ENCODE measurements at places on chromosomes 5 and 9.

DNA sequence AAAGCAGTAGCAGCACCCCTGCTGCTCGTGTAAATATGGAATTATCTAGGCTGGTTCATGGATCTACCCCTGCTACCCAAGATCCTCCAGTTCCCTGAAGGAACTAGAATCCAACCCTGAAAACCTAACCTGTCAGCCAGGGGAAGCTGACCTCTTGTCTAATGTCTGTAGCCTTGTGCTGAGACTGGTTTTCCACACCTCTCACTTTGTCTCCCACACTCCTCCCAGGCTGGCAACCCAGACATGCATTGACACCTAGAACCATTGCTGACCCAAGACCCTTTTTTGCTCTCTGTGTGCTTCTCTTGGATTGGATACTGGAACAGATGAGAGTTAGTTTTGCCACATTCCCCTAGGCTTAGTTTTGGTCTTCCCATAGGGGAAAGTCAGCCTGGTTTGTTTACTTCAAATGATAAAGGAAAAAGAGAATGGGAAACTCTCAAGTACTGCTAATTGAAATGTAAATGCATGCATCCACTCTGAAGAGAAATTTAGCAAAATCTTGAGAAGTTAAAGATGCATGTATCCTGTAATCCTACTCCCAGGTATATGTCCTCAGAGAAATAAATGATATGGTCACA is 36.6 kb upstream of the NR4A3 start:
- DNase-seq, result no peak

DNA sequence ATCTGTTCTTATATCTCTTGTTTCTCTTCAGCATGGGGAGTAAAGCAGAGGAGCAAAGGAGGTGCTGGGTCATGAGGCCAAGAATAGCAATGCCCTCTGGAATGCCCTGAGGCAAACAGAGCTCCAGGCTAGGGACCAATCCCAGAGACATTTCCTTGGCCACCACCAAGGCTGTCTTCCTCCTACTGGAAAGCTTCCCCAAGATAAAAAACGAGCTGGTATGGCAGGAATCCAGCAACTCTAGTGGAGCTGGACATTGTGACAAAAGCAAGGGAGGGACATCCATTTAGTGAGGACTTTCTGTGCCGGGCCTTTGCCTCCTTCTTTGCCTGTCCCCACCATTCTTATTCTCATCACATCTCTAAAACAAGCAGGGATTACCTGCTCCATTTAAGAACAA is 161.6 kb downstream of the ASTN2 start:
- no peak for DNase-seq

DNA sequence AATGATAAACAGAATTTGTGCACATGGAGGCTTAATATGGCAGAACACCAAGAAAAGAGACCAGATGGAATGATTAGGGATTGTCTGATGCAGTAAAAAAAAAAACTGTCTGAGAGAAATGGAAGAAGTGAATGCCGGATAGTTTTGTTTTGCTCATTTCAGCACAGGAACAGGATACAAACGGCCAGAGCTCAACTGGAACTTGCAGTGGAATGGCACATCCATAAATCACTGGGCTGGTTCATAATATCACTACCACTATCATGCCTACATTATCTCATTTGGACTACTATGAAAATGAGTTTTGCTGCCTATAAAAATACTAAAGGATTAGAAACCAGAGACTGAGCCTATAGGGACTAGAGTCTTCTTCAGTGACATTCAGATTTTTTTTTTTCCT is 9.7 kb downstream of the PTAR1 start:
- no peak for DNase-seq

DNA sequence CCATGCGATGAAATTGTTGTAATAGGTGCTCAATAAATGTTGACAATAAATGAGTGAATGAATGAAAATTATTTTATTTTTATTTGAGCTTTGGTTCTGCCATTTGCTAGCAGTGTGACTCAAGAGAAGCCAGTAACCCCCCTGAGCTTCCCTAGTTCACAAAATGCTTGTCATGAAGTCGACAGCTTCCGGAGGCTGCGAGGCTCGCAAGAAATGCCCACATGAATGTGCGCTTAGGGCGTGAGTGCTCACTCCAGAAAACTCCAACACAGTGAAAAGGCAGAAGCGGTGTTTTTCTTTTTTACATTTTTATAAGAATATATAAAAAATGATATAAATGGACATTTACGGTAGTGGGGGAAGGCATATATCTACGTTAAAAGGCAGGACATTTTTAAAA is 26.5 kb downstream of the CDKN2A start:
- no peak for DNase-seq

DNA sequence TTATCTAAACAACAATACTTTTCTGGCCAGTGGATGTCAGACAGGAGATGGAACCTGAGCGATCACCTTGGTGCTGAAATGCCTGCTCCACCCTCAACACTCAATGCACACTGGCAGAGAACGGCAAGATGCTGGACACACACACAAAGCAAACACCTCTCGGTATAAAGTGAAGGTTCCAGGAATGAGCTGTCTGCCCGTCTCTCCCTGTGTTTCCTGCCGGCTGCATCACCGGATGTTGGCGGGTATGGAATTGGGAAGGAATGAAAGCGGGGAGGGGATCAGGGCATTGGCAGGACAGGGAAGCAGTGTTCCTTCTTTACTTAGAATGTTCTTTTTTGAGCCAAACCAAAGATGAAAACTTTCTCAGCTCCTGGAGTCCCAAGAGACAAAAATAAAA is 59.2 kb downstream of the MED10 start:
- DNase-seq, result no peak

DNA sequence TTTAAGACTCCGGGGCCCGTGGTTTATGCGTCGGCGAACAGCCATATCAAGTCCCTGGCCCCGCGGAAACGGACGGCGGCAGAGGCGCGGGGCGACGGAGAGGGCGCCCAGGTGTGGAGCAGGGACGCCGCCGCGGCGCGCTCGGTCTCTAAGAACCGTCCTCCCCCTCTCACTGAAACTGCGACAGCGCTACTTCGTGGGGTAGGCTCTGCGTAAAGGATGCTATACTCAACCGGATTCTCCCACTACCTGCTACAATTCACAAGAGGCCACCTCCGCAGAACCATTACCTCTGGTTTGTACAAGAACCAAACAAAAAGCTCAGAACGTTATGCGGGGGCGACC is 404 bp downstream of the MRNIP start:
- peak; percentile 69 for DNase-seq

DNA sequence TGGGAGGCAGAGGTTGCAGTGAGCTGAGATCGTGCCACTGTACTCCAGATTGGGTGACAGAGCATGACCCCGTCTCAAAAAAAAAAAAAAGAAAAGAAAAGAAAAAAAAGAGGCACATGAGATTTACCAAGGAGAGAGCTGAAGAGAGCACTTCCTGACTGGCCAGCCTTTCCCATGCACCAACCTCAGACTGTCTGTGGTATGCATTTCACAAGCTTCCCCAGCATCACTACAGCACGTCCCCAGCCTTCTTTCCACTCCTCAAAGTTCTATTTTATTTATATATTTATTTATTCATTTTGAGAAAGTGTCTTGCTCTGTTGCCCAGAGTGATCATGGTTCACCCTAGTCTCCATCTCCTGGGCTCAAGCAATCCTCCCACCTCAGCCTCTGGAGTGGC is 13.6 kb upstream of the FUBP3 start:
- DNase-seq, result no peak

- peak; percentile 47 for DNase-seq
Measured at GRCh38 chr9:132239518-132239917, 77.7 kb downstream of the NTNG2 start.

DNA sequence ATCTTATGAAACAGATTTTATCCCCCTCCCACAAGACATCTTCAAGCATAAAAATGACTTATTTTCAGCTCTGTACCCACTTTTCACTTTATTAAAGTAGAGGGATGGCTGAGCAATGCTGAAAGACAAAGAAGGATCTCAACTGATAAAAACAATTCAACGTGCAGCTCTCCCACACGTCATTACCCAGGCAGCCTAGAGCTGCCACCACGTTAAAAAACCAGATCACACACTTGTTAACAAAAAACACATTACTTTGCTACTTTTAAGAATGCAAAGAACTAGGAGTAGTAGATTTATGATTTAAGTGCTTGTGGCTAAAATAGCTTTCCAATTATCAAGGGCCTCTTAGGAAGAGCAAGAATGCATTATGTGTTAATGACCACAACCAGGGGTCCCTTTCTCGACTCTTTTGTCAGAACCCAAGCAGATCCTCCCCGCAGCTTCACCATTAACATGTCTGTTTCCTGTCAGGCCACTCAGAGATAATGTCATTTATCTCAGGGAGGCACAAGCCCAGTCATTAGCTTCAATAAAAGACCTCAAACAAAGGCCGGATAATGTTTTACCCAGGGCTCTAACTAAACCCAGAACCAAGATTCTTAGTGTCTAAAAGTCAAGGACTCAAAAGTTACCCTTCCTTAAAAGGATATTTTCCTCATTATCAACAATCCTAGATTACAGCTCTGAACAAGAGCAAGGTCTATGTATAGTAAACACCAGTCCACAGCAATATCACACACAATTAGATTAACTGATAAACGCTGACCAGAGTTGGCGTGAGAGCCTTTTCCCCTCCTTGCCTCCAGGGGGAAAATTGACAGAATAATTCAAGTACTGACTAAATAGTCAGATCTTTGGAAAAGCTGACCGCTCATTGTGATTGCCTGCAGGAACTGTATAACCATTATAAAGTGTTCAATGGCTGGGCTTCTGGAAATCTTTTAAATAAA is 7.5 kb downstream of the ZNF608 start:
- DNase-seq, result no peak

DNA sequence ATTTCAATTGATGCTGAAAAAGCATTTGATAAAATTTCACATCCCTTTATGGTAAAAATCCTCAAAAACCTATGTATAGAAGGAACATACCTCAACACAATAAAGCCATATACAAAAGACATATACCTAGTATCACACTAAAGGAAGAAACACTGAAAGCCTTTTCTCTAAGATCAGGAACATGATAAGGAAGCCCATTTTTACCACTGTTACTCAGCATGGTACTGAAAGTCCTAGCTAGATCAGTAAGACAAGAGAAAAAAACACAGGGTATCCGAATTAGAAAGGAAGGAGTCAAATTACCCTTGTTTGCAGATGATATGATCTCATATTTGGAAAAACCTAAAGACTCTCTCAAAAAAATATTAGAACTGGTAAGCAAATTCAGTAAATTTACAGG is 350.2 kb upstream of the PDE4D start:
- DNase-seq, result peak; percentile 18

DNA sequence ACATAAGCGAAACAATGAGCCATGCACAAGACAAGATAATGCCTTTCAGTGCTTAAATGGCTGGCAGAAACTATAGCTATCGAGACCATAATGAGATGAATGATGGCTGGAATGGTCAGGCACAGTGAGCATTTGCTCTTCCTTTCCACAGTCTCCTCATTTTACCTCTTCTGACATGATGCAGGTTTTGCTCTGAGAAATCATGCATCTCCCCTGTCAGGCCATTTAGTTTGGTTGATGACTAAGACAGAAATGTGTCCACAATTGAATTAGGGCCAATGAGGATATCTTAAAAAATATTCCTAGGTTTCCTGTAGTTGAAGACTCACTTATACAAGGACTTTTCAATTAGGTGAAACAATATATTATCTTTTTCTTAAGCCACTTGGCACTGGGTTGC is 475.1 kb downstream of the TMEM232 start:
- DNase-seq, result no peak

- DNase-seq, result no peak
Measured at GRCh38 chr9:114928136-114928535, 2.3 kb downstream of the TNFSF8 start.

DNA sequence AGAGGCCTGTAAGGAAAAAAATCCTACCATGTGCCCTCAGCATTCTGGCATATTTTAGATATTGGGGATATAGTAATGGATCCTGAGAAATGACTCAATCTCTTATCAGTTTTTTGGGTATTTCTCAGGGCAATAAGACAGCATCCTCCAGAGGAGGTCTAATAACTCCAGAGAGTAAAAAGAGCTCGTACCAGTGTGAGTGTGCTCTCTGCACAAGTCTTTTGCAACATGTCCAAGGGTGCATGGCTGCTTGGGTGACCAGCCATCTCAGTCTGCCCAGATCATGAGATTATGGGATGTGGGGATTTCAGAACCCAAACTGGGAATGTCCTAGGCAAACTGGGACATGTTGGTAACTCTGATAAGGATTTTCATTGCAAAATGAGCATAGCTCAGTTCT is 15.3 kb downstream of the ASPN start:
- no peak for DNase-seq

- no peak for DNase-seq
Measured at GRCh38 chr5:67986761-67987160, 228.8 kb upstream of the PIK3R1 start.

DNA sequence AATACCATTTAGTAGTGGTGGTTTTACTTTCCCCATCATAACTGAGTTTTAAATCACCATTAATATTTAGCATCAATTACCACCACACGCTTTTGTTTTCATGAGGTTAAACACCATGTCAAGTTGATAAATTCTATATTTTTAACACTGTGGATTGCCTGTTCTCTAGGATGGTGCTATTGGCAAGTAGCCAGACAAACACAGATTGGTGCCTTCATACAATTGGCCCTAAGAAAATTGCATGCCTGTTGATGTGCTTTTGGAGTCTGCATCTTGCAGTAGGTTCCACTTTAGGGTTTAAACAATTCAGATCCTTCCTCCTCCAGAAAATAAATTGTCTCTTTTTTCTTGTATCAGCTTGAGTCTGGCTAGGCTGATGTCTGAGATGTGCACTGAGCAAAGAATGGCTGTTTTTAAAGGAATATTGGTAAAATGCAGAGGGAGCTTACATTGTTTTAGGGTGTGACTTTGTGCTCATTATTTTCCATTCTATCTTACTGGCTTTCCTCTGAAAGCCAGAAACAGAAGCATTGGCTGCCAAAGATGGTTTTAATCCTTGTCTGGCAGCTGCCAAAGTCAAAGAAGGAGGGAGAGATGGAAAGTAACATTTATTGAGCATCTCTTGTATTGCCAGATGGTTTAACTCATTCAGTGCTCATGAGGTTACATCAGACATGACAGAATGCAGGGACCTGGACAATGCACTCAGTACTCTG is 19.6 kb upstream of the MAN2A1 start:
- DNase-seq, result no peak

DNA sequence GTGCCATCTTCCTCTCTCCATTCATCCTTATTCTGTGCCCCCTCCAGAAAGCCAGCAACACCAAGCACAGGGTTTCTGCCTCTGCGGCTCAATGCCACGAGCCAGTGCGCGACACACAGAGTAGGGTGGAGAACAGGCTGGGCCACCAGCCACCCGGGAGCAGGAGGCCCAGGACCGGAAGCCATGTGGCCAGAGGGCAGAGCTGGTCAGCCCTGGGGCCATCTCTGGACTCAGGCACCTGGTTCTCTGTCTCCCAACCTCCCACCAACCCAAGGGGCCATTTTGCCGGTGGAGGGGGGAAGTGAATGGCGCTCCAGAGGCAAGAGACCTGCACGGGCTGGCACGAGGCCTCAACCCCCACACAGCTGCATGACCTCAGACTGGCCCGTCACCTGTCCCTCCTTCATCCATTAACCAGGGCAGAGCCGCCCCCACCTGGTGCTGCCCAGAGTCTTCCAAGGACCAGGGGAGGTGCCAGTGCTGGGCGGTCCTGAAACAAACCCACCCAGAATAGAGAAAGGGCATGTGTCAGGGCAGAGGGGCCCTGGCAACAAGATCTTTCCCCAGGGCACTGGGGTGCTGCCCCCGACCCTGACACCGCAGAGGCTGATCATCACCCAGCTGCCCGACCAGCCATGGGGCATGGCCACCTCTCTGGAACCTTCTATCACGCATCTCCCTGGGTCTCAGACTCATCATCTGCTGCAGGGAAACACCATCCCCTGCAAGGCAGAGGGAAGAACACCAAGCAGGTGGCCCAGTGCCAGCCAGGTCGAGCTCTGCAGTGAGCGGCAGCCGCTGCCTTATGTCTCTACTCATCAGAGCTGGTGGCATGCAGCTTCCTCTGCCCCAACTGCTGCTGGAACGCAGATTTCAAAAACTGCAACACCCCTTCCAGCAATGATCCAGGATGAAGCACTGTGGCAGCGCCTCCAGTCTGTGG is 11.9 kb downstream of the VAV2 start:
- no peak for DNase-seq

Data from OCI-M1 (cell line).